Activated CD4-positive, alpha-beta T cell treated with anti-CD3 and anti-CD28 coated beads for 36 hours (primary cell): ENCODE measurements at places on chromosomes 3 and 15. TPM values are rescaled to one million over a fixed set of nuclear protein-coding genes. Genes with fewer than 3 reads are reported as not detected.

Gene PROS1
- total RNA-seq = 0.57 TPM

DNA sequence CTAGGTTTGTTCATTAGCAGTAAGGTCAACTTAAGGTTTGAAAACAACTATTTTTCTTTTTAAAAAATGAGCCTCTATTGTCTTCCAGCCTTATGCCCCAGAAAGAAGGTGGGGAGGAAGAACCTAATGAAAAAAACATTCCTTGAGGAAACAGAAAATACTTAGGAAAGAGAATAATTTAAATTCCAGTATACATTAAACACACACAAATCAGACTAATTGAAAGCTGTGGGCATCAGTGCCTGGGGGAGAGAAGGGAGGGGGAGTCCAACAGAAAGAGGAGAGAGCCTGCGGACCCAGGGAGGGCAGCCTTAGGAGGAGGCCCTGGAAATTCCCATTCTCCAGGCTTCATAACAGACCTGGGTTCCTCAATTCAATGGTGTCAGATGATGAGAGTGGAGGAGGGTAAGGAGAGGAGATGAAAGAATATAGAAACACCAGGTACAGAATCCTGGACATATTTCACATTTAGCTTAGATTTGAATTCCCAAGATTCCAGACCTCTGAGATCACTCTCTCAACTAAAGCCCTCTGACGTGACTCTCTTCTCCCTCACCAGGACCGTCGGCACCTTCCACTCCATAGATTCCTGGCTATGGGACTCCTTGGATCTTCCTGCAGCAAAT, 320.5 kb upstream of the UMPS start:
- no peak for DNase-seq

DNA sequence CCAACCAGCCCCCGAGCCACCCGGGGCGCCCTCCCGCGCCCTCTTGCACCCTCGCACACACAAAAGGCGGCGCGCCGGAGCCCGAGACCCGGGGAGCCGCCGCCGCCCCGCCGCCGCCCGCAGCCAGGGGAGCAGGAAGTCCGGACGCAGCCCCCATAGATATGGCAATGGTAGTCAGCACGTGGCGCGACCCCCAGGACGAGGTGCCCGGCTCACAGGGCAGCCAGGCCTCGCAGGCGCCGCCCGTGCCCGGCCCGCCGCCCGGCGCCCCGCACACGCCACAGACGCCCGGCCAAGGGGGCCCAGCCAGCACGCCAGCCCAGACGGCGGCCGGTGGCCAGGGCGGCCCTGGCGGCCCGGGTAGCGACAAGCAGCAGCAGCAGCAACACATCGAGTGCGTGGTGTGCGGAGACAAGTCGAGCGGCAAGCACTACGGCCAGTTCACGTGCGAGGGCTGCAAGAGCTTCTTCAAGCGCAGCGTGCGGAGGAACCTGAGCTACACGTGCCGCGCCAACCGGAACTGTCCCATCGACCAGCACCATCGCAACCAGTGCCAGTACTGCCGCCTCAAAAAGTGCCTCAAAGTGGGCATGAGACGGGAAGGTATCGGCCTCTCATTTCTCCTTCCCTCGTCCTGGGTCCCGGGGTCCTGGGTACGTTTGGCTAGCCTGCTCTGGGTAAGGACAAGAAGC, 1.6 kb downstream of the NR2F2 start:
- no peak for DNase-seq

- no peak for DNase-seq
These were observed 85.3 kb downstream of the PIK3R4 start for GRCh38 chr3:130661140-130661891.

- no peak for DNase-seq
These were observed 54.2 kb downstream of the DTWD1 start for GRCh38 chr15:49675041-49675440.

- DNase-seq = no peak
These were observed 271.2 kb downstream of the RBMS3 start for GRCh38 chr3:29552051-29552450.

GRCh38 chr3:39101022-39101689, 6.3 kb downstream of the GORASP1 start:
- DNase-seq = peak; percentile 67

DNA sequence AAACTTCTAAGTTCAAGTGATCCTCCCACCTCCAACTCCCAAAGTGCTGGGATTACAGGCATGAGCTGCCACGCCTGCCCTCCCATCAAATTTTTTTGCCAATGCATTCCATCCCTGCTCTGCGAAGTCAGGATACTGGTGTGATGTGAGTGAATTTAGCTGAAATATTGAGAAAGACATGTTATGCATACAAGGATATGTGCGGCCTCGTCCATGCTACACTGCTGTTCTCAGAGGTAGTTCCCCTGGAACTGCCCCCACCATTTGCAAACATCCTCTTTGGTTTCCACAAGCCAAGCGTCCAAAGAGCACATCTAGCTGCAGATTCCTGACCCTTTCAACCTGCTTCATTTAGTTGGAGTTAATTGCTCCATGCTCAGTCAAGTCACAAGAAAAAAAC, 36.5 kb upstream of the BCL2A1 start:
- no peak for DNase-seq

Gene MEIS2
- total RNA-seq = not detected

DNA sequence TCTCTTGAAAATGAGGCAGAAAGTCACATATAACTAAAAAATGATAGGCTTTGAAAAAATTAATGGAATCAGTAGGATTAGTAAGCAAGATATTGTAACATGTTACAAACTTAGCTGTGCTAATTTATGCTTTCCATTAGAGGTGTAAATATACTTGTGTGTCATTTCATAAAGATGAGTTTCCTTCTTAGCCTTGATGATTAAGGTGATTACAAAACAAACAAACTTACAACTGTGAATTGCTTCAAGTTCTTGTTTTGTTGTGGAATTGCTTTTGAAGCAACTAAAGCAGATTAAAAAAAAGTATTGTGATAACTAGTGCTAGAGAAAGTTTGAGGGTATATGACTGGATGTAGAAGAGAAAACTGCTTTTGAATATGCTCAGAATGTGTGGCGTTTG, 87.9 kb downstream of the DIPK2A start:
- no peak for DNase-seq

Gene CHCHD6
- 17.1 TPM for total RNA-seq

Gene PLA1A
- not detected for total RNA-seq

- DNase-seq = no peak
These were observed 484.2 kb upstream of the ATP11B start for GRCh38 chr3:182309120-182309519.

DNA sequence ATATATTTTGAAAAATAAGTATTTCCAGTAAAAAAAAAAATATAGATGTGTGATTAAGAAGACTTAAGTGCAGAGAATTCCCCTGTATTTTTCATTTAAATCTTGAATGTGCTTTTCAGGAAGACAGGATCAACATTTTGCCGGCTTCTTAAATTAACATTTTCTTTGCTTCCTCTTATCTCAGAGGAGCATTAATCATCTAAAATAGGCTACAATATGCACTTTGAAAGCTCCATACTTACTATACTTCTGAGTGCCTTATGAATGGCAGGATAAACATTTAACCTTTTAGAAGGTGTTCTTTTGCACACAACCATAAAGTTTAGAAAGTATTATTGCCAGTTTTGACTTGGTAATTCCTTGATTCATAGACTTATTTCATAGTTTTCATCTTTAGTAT, 164.3 kb downstream of the ECT2 start:
- no peak for DNase-seq

Gene MINAR1
- total RNA-seq = 0.51 TPM

DNA sequence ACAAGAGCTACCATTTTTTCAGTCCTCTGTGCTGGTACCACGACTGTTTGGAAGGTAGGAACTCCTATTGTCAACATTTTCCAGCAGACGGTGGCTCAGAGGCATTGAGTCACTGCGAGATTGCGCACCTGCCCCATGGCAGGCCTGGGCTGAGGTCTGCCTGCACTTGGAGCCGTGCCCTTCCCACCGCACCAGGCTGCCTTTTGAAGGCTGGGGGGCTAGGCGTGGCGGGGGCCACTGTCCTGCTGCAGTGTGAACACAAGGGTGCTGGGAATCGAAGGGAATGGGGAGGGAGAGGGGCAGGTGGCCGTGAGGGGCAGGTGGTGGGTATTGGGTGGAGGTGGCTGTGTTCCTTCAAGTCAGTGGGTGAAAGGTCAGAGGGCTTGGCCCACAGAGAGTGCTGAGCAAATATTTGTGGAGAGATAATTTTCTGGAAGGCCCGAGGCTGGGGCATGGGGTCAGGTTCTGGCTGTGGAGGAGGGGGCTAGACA, 16.3 kb downstream of the SNX33 start:
- DNase-seq = no peak

- DNase-seq = no peak
These were observed 12.9 kb downstream of the SPINT1 start for GRCh38 chr15:40856746-40857145.

GRCh38 chr3:142857056-142857455, 31.8 kb downstream of the PCOLCE2 start:
- DNase-seq = no peak

DNA sequence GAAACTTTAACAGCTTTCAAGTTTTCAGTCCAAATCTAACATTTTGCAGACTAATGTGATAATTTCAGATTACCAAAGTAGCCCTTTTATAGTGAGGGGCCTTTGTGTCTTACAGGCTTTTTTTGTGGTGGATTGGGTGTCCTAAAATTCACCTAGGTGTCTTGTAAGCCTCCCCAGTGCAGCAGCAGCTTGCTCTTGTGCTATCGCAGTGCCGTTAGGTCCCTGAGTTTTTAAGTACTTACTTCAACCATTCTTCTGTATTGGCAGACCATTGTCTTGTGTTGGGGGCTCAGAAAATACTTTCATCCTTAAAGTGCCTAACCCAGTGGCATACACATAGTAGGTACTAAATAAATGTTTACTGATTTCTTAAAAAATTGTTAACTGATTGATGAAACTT, 2.1 kb downstream of the PDE8A start:
- DNase-seq = no peak

Gene CCDC54
- total RNA-seq = not detected

Gene ILDR1
- total RNA-seq = 0.09 TPM

Gene ARL6
- 6.9 TPM for total RNA-seq

DNA sequence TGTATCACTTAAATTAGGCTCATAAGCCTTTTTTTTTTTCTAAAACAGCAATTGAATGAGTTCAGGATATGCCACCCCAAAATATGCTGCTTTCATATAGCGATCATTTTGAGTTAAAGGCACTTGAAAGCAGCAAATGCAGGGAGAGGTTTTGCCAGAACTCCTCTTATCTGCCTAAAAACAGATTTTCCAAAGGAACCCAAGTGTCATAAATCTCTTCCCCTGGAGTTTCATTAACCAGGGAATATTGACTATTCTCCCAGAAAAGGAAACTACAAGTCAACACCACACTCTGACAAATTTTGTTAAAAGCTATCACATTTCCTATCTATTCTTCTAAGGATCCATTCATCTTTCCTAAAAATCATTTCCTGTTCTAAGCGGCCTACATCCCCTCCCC, 11.3 kb downstream of the DNAAF4 start:
- DNase-seq = no peak

Gene TLR9
- total RNA-seq = 0.74 TPM

Gene PIF1
- total RNA-seq = 36.3 TPM

DNA sequence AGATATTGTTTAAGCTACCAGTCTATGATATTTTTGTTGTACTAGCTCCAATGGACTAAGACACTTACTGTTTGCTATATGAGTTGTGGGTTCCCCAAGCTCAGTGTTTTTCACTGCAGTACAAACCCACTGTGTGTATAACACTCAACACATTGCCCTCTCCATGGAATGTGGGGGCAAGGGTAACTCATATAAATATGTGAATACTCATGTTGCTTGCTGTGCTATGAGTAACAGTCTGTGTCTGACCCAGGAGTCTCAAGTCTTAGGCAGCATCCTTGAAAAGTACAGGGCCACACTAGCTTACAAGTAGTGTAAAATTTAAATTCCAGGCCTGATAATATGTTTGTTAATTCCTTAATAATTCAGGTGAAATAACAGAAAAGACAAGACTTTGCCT, 22.5 kb upstream of the CNTN3 start:
- no peak for DNase-seq

Gene TP53BP1
- 23.9 TPM for total RNA-seq

GRCh38 chr3:128970740-128971047, 23.2 kb downstream of the CFAP92 start:
- peak; percentile 16 for DNase-seq

DNA sequence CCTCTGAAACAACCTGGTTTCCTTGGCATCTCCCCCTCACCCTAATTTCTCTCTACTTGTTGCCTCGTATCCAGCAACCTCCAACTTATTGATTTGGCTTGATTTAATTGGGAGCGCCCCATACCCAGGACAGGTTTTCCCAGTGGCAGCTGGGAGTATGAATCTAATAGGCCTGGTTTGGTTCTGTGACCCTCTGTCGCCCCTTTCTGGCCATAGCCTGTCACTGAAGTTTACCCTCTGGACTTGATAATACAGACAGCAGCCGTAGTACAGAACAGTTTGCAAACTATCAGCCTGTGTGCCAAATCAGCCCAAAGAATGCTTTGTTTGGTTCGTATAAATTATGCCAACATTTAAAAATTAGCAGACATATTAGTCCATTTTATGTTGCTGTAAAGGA, 525.1 kb upstream of the GOLIM4 start:
- no peak for DNase-seq

- DNase-seq = no peak
These were observed 630.4 kb upstream of the TBL1XR1 start for GRCh38 chr3:177827511-177828207.

Gene C3orf52
- total RNA-seq = 8.7 TPM

DNA sequence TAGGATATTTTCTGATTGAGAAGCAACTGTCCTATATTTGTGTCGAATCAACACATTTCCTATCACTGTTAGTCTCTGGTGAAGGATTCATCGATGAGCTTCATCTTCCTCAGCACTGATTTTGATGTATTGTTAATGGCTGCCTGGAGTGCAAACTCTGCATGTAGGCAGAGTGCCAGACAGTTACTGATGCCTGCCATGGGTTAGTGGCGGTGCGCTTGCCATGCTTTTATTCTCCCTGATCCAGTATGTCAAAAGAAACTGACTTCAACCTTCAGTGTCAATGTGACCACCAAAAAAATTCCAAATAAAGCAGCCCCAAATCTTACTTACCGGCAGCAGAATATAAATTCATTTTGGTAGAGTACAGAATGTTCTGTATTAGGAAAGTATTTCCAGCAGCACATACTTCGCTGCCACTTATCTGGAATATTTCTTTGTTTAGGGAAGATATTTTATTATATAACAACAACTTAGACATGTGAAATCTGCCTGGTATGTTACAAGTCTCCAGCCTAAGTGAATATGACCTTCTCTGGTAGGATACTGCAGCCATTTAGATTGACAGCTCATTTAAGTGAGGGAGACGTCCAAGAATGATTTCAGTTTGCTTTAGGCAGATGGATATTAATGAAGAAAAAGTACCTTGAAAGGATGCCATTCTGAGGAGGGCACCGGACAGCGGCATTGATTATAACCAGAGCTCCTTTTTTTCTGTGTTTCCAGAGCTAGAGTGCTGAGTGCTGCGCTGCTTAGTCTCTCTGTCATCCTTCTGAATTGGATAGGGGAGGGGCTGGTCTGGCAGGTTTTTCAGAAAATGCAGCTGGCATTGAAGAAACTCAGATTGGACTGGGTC, 59.9 kb downstream of the ARHGEF26 start:
- no peak for DNase-seq

Gene UROC1
- not detected for total RNA-seq

Gene ARPP21
- total RNA-seq = not detected

- DNase-seq = no peak
These were observed 440.9 kb downstream of the FOXP1 start for GRCh38 chr3:71142441-71143161.
